ENCODE measurements at places on chromosomes 13 and 19.

GRCh38 chr19:50835103-50835784, 1.9 kb upstream of the KLK15 start:
- no peak for DNase-seq

- no peak for DNase-seq
Observed at GRCh38 chr13:38350114-38350617, 515 bp downstream of the UFM1 start.

- DNase-seq: no peak
Observed at GRCh38 chr13:111283991-111284390, 36.5 kb upstream of the TEX29 start.

DNA sequence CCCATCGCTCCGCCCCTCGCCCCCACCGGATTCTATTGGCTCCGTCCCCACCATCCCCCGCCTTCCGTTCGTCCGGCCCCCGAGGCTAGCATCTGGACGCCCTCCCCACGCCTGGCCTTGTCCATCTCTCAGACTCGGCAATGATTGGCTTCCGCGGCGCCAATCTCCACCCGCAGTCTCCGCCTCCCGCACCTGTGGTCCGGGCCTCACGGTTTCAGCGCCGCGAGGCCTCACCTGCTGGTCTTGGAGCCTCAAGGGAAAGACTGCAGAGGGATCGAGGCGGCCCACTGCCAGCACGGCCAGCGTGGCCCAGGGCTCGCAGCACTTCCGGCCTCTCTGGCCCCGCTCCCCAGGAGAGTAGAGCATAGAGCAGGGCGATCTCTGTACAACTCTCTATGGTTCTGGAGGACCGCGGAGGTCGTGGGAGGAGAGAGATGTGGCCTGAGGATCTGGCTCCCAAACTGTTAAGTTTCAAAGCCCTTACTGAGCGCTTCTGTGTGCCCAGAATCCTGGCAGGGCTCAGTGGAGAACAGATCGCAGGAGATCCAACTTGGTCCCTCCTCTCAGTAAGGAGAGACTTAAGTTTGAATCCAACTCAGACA, at the start of gene ERCC1:
ERCC1 (minus strand) TSS at position 329 of the 602 bp plus-strand sequence. CDS start 543 bp downstream, outside the sequence.
- peak; percentile 97 for DNase-seq

- no peak for DNase-seq
Observed at GRCh38 chr19:51093510-51094345, 11.0 kb upstream of the KLK14 start.

DNA sequence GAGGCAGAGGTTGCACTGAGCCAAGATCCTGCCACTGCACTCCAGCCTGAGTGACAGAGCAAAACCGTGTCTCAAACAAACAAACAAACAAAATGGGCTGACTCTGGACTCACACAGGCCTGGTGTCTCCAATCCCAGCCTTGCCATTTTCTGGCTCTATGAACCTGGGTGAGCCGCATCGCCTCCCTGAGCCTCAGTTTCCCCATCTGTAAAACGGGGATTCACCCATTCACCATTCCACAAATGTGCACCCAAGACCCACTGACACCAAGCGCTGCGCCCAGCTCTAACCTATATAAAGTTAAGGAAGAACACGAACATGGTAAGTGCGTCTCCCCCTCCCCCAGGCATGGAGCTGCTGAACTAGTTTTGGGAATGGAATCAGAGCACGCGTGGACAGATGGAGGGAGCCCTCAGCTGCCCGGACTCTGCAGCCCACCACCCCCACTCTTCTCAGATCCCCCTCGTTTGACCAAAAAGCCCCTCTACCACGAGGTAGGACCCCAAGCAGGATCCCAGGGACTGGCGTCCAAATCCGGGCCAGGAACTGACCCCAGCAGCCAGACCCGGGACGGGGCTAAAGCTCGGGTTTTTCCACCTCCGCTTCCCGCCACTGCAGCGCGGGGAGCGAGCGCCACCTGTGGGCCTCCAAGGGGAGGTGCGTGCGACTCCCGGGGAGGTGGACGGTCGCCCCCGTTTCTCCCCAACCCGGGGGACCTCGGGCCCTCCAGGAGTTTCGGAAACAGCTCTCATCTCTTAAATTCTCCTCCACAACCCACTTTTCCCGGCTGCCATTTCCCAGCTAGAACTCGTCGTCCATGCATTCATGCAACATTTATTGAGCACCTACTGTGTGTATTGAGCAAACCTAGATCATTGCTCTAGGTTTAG, 33.0 kb upstream of the ADGRE5 start:
- no peak for DNase-seq

- peak; percentile 30 for DNase-seq
Observed at GRCh38 chr13:113742000-113742441, 17.0 kb upstream of the TMEM255B start.

DNA sequence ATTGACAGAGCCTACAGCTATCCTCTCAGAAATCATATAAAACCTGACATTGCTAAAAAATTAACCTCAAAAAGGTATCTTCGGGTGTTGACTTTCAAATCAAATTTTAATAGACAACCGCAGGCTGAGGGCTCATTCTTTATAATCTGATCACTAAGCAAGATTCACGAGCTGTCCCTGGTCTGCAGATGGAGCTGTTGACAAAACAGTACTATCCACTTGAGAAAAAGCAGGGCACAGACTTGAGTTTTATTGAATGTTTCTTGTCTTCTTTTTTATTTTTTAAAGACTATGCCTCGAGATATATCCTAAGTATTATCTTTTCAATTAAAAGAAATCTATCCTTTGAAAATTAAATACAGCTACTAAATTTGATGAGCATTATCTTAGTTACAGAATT, 540.5 kb downstream of the PCDH9 start:
- no peak for DNase-seq

GRCh38 chr13:30396434-30397075, 25.7 kb upstream of the UBE2L5 start:
- no peak for DNase-seq

DNA sequence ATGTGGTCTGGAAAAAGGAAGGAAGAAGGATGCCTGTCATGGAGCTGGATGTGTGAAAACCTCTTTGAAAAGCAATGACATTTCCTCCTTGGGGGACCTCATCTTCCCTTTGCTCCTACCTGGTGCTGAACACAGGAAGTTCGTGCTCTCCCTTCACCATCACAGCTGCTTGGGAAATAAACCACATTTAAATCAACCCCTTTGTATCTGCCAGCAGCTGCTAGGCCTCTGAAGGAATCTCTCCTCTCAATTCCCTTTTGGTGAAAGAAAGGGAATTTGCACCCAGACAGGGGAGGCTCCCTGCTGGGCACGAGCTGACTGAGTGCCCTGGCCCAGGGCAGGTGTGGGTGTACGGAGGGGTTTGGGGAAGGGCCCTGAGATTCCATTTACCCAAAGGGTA, 437.7 kb downstream of the TSHZ3 start:
- DNase-seq: no peak

Data from CMK (cell line).